ENCODE measurements at places on chromosomes 4 and X. TPM values are rescaled to one million over a fixed set of nuclear protein-coding genes. Genes with fewer than 3 reads are reported as not detected.

The GAGE12H gene
- total RNA-seq = not detected

The GPM6B gene
- total RNA-seq = 0.23 TPM

The NWD2 gene
- total RNA-seq = not detected

The PLXNB3 gene
- 33.5 TPM for total RNA-seq

The TREX2 gene
- 0.69 TPM for total RNA-seq

The CFAP99 gene
- total RNA-seq = not detected

The CXCL3 gene
- 4.3 TPM for total RNA-seq

The NHSL2 gene
- total RNA-seq = not detected

The GRPR gene
- total RNA-seq = not detected

The RGN gene
- 0.19 TPM for total RNA-seq

The HSFX2 gene
- not detected for total RNA-seq

The ETNPPL gene
- total RNA-seq = not detected

The ADGRG2 gene
- not detected for total RNA-seq

The ASB9 gene
- total RNA-seq = 25.1 TPM

The HS6ST2 gene
- 17.4 TPM for total RNA-seq

The SLITRK4 gene
- total RNA-seq = 1.5 TPM

The HMGN5 gene
- 0.32 TPM for total RNA-seq

The PAGE3 gene
- total RNA-seq = not detected

The ADAMTS3 gene
- 5.0 TPM for total RNA-seq

The FHDC1 gene
- total RNA-seq = 0.87 TPM

The CXCL10 gene
- not detected for total RNA-seq

The MSANTD1 gene
- total RNA-seq = 0.80 TPM

The CXCL6 gene
- not detected for total RNA-seq

The C4orf17 gene
- total RNA-seq = not detected

The H2BW2 gene
- not detected for total RNA-seq

The NAA11 gene
- 48.1 TPM for total RNA-seq

The TNIP2 gene
- total RNA-seq = 44.8 TPM

The SLC6A8 gene
- total RNA-seq = 51.9 TPM

The PCDH10 gene
- 10.3 TPM for total RNA-seq

The MAGEB18 gene
- total RNA-seq = not detected

The GABRA4 gene
- not detected for total RNA-seq

The FREM3 gene
- total RNA-seq = not detected

The SMR3B gene
- not detected for total RNA-seq

The SYP gene
- 2.2 TPM for total RNA-seq

The MEPE gene
- total RNA-seq = not detected

The NSUN7 gene
- not detected for total RNA-seq

The TXK gene
- total RNA-seq = 1.5 TPM

The FSTL5 gene
- 0.41 TPM for total RNA-seq

The ARMCX2 gene
- not detected for total RNA-seq

The GATA1 gene
- total RNA-seq = not detected

The TCEAL5 gene
- total RNA-seq = not detected

The ZNF674 gene
- total RNA-seq = 4.9 TPM

The FGF5 gene
- not detected for total RNA-seq

The TCEAL3 gene
- total RNA-seq = 16.2 TPM

The BBS12 gene
- total RNA-seq = 1.5 TPM

The STOX2 gene
- 0.94 TPM for total RNA-seq

The IL9R gene
- 0.16 TPM for total RNA-seq

The PNMA5 gene
- total RNA-seq = not detected

The TMEM271 gene
- total RNA-seq = not detected

The SHROOM3 gene
- total RNA-seq = 11.7 TPM

The ANXA10 gene
- total RNA-seq = 0.50 TPM

The SOX3 gene
- total RNA-seq = not detected

The TMPRSS11E gene
- total RNA-seq = not detected

The PPP2R2C gene
- 3.9 TPM for total RNA-seq

Measured in A375 (cell line).